NCI-H460 (cell line): ENCODE measurements at places on chromosomes 3 and 15. TPM values are rescaled to one million over a fixed set of nuclear protein-coding genes. Genes with fewer than 3 reads are reported as not detected.

The LRRC2 gene
- total RNA-seq: not detected in 2 replicates

The IL5RA gene
- total RNA-seq: 0.06 TPM in 1 of 2 replicates, not detected in the other

The MELTF gene
- total RNA-seq: 4.0 TPM in 2 replicates

The HYAL2 gene
- 19.9 and 28.5 TPM in 2 replicates for total RNA-seq

The DNAJC13 gene
- total RNA-seq: 24.8 and 30.6 TPM in 2 replicates

The RTF1 gene
- total RNA-seq: 17.7 and 21.6 TPM in 2 replicates

The KLHL40 gene
- not detected in 2 replicates for total RNA-seq

The NAALADL2 gene
- 0.69 and 1.0 TPM in 2 replicates for total RNA-seq

The TRH gene
- not detected in 2 replicates for total RNA-seq

The TLR9 gene
- total RNA-seq: not detected in 2 replicates

The CSK gene
- total RNA-seq: 22.4 and 26.7 TPM in 2 replicates

The DCUN1D1 gene
- total RNA-seq: 16.8 and 18.4 TPM in 2 replicates

DNA sequence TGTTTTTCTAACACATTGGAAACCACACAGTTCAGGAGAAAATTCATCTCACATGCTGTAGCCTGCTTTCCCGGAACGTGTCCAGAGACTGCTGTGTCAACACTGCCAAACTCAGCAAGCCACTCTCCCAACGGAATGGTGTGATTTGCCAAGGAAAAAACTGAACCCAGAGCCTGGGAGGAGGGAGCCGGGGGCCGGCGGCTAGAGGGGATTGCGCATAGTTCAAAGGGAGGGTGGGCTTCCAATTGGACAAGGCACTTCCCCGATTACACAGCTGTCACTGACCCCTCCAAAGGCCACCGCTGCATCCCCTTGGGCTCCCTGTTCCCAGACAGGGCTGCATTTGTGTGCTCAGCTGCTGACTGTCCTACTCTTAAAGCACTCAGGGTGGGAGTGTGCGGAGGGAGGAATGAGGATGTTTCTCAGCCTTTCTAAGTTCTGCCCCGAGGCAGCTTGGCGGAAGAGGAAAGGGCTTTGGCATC lies 256.2 kb downstream of the ZNF621 start:
- DNase-seq: no peak

- no peak for DNase-seq
Measured at GRCh38 chr3:62562017-62562416, 188.7 kb upstream of the FEZF2 start.

DNA sequence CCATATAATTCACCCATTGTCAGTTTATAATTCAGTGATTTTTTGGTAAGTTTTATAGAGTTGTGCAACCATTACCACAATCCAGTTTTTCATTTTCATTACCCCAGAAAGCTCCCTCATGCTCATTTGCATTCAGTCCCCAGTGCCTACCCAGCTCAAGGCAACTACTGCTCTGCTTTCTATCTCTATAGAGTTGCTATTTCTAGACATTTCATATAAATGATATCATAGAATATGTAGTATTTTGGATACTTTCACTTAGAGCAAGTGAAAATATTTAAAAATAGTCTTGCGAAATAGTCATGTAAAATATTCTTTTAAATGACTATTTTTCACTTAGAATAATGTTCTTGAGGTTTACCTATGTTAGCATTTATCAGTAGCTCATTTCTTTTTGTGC lies 42.1 kb downstream of the ZNF654 start:
- DNase-seq: no peak

- no peak for DNase-seq
Measured at GRCh38 chr15:90036806-90037510, 35.8 kb downstream of the ZNF710 start.

- DNase-seq: no peak
Measured at GRCh38 chr3:33217866-33218445, 654 bp downstream of the SUSD5 start.

DNA sequence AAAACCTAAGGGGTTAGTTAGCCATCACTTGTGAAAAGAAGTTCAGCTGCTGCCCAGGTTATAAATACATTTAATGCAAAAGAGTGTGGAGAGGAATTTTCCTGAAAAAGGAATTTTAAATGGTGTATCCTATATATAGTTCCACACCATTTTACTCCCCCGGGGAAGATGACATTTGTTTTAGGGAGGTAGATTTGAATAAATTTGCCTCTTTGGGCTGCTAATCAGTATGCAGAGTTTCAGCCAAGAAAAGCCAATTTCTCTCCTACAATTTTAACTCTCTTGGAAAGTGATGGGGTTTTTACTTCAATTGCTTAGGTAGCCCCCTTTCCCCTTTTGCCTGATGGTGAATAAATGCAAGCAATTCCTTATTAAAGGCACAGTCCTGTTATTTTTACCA lies 161.2 kb downstream of the OTOL1 start:
- DNase-seq: no peak

DNA sequence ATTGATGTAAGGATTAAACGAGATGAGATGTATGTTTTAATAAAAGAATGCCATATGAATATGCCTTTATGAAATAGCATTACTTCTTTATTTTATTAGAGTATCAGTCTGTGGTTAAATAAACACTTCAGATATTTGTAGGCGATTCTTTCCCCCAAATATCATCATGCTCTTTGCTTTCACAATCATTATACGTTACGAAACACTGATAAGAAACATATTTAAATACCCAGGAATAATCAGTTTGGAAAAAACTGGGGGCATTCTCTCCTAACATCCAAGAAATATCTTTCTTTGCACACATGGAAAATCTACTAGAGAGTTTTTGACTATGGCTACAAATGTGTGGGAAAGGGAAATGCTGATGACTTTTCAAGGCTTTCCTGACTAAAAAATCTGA lies 4.4 kb upstream of the PLAAT1 start:
- no peak for DNase-seq

DNA sequence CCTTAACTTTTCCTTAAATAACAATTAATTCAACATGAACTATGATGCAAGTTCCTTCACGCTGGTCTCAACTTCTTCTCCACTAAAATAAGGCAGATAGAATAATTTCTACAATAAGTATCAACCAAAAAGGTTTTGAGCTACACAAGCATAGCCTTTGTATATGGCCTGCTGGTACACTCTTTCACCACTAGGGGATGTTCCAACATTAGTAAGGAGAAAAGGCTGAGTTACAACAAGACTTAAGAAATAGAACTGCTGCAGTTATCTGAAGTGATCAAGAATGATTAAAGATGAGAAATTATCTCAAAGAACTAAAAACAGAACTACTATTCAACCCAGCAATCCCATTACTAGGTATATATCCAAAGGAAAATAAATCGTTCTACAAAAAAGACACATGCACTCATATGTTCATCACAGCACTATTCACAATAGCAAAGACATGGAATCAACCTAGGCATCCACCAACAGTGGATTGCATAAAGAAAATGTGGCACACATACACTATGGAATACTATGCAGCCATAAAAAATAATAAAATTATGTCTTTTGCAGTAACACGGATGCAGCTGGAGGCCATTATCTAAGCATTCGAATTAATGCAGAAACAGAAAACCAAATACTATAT lies 14.4 kb downstream of the ATP13A3 start:
- peak; percentile 49 for DNase-seq

DNA sequence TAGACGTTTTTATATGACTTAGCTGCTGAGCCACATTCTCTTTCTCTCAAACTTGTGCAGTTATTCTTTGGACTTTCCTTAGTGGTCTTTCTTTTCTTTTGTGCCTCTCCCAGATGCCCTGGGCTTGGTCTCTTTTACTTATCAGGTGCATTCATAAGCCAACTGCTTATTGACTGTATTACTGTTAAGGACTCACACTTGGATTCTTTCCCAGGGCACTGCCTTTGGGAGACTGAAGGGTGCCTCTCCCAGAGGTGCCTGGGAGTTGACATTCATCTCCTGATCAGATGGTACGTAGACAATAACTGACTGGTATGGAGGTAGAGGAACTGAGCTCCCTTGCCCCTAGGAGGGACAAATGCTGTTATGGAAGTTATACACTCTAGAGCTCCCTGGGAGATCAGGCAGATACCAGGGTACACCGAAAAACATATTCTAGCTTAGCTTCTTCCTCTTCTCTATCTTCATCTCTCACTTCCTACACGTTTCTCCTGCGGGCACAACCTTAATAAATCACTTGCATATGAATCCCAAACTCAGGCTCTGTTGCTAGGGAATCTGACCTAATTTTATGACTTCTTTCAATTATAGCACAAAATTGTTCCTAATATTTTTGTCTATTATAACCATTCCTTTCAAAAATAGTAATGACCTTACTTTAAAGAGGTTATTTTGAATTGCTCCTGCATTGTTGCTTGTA lies 24.7 kb downstream of the PARP15 start:
- no peak for DNase-seq

- no peak for DNase-seq
Measured at GRCh38 chr15:56587686-56588085, 122.7 kb upstream of the MNS1 start.

DNA sequence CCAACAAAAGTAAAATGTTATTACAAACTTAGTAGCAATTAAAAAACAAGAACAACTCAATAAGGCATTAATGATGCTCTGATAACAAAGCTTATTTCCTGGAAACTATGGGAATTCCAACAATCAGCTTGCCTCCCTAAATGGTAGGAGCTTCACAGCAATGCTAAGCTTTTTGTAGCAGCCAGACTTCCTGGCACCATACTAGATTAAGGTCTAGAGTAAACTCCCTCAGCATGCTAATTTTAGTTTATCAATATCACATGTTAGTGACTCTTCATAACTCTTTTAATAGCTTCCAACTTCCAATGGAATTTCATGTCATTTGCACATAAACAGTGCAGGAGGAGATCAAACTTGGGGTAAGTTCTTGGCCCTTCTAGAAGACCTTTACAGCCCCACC lies 782.0 kb downstream of the MCTP2 start:
- DNase-seq: no peak

DNA sequence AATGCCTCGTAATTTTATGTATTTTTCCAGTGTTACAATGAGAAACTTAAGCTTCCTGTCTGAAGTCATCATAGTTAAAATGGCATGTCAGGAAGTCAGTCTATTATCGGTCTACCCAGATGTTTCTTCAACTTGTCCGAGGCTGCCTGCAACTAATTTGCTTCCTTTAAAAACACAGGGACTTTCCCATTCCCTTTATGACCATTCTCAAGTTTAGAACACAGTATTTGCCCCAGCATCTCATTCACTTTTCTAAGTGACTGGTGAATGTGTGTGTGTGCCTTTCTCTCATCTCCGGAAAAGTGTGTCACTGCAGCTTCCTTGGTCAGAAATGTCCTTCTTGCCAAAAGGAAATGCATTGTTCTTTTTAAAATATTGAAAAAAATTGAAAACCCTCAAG lies 466.6 kb downstream of the RAP2B start:
- no peak for DNase-seq

DNA sequence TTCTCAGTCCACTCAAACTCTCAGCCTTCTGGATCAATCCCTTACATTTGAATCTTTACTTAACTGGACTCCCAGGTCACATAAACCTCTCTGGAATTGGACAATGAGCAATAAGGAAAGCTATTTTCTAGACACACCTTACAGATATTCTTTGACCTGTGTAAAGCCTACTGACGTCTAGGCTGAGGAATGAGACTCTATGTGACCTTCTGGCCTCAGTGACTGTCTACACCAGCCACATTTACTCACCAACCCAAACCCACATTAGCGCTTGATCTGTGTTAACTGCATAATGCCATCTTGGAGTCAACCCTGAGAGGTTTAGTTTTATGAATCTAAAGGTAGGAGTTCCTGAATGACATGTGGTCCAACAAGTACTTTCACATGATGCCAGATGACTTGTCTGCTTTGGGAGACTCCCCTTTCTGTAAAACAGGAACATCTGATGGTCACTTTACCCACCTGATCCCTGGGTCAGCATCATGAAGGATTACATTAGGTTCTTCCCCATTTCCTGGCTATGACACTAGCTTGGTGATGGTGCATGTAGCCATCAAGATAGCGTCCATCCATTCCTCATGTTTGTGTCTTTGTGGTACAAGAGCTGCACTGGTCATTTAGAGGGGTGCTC lies 11.4 kb upstream of the COMMD2 start:
- DNase-seq: no peak

- peak; percentile 11 for DNase-seq
Measured at GRCh38 chr3:105967117-105967516, 98.3 kb upstream of the CBLB start.

GRCh38 chr3:81198216-81198615 lies 563.2 kb downstream of the GBE1 start:
- no peak for DNase-seq

DNA sequence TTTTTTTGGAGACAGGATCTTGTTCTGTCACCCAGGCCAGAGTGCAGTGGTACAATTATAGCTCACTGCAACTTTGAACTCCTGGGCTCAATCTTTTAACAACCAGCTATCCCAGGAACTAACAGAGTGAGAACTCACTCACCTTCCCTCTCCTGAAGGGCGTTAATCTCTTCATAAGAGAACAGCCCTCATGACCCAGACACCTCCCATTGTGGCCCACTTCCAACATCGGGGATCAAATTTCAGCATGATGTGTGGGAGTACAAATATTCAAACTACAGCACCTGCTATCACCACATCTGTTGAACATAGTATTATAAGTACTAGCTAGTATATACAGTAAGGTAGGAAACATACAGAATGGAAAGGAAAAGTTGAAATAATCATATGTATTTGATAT lies 132.5 kb downstream of the DOCK3 start:
- no peak for DNase-seq

DNA sequence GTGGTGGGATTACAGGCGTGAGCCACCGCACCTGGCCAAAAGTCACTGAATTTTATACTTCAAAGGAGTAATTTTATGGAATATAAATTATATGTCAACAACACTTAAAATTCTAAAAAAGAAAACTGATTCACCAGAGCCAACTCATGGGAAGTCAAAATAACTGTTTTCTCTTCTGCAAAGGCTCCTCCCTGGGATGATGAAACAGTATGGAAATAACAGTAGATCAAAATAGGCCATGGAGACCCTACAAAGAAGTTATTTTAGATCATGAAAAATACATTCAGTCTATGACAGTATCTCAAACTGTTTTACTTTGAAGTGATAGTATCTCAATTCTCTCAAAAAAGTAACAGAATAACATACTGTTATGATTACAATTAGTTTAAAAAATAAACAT lies 102.7 kb downstream of the IGSF11 start:
- no peak for DNase-seq

- no peak for DNase-seq
Measured at GRCh38 chr3:153961494-153961893, 159.7 kb upstream of the ARHGEF26 start.

GRCh38 chr3:133295199-133295901 lies 104.5 kb upstream of the BFSP2 start:
- DNase-seq: no peak

- no peak for DNase-seq
Measured at GRCh38 chr3:108879915-108880314, 57.3 kb downstream of the TRAT1 start.

- DNase-seq: no peak
Measured at GRCh38 chr3:104907507-104907906, 459.2 kb upstream of the ALCAM start.
